ENCODE measurements at places on chromosomes 3 and 15.

DNA sequence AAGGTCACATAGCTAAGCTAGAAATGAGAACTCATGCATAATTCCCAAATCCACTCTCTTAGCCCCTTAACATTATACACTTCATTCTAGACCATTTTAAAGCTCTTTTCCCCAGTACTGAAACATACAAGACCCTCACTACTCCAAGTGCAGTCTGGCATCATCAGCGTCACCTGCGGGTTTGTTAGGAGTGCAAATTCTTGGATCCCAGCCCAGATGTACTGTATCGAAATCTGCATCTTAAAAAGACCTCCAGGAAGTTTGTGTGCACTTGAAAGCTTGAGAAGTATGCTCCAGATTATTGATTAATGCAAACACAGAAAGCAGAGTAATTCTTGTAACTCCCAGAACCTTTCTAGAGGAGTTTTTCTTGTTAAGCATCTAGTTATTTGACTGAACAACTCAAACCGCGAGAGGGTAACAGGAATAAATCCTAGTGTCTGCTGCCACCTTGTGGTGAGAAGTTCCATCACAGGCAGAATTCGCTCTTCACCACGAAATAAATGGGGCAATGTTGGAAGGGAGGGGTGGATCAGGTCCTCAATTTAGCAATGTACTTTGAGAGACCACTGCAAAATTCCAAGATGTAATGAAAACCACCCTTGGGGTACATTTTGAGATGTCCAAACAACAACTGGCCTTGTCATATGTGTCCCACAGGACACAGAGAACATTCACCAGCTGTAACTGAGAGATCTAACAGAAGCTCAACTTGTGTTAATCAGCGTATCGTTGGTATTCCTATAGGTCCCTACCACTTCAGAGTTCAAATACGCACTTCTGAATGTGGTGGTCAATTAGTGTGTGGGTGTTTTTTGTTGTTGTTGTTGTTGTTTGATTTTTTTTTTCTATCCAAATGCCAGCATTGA, 583 bp upstream of the C3orf49 start:
- DNase-seq, result peak; percentile 46

DNA sequence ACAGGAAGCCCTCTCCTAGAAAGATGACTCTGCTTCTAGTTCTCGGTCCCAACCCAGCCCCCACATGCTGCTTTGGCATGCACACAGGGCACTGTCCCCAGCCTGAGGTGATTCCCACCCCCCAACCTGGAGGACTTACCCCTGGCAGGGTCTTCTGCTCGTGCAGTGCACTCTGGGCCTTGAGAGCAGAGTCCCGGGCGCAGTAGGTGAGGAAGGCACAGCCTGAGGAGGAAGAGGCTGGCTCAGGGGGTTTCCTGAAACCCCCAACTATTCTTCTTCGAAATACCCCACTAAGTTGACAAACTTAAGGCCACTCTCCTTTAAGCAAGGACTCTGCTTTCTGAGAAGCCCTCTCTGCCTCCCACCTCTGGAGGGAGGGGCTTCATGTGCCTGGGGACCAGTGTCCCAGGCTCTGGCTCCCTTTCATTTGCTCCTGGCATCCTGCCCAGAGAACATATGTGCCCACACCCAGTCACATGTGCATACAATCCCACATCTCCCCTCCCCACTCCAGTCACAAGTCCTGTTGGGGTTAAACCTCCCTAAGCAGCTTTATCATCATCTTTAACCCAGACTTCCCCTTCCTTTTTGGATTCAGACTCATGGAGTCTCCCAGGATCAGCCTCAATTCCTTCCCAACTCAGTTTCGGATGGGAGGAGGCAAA, 4.1 kb downstream of the CELF6 start:
- DNase-seq, result peak; percentile 87

DNA sequence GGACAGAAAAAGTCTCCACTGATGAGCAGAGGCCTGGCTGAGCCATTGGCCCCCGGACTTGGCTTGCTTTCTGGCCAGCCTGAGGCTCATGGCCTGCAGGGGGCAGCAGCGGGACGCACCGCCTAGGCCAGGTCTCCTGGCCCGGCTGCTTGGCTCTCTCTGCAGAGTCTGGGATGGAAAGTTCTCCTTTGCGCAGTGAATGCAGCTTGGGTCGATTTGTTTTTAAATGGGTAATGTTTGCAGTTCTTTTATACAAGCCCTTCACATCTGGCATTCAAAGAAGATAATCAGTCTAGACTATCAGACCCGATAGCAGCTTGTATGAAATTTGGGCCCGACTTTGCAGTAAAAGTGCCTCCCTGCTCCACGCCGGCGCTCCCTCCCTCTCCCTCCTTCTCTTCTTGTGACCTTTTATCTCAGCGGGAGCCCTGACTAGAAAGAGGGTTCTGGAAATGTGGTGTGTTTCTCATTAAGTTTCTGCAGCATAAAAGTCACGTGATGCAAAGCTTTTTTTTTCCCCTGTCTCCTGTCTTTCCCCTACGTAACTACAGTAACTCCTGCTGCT, 59.9 kb downstream of the ZNF621 start:
- DNase-seq, result peak; percentile 76

DNA sequence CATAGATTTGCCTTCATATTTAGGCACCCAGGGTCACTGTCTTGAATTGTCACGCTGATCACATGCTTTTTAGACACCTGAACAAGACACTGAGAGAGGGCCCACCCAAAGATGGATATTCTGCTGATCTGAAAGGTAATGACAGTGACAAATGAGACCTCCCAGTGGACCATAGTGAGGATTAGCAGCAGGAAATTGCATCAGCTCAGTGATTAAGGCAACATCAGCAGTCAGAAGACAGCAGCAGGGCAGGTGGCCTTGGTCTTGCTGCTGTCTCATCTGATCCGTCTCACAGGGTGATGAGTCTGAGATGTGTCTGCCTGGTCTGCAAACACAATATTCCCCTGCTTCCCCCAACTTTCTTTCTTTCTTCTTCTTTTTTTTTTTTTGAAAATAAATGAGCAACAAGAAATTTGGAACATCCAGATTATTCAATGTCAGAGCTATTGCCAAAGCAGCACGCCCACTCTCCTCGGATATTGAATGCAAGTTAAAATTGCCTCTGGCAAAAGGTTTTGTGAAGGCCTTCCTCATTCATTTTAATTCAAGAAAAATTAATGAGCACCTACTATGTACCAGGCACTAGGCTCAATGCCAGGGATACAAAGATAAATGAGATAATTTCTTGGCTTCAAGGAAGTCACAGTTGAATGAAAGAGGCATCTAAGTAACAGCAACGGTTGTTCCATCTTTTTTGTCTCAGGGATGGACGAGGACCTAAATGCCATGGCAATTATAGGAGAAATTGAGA, 14.1 kb downstream of the OTOL1 start:
- peak; percentile 47 for DNase-seq

DNA sequence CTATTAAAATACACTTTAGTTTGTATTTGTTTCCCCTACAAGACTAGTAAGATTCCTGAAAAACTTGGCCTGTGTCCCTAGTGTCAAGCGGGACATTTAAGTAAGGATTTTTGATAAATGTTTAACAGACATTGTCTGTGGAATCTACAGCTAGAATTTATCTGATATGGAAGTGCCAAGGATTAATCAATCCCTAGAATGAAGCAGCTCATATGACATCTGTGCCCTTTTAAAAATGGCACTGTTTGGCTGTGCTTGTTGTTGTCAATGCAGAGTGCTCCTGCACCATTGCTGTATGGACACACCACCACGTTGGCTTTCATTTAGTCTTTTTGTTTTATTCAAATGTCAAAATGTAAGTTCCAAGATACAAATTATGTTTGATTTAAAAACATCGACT, 14.3 kb upstream of the PDCD7 start:
- no peak for DNase-seq

- no peak for DNase-seq
Measured at GRCh38 chr3:16103472-16103871, 71.0 kb upstream of the GALNT15 start.

DNA sequence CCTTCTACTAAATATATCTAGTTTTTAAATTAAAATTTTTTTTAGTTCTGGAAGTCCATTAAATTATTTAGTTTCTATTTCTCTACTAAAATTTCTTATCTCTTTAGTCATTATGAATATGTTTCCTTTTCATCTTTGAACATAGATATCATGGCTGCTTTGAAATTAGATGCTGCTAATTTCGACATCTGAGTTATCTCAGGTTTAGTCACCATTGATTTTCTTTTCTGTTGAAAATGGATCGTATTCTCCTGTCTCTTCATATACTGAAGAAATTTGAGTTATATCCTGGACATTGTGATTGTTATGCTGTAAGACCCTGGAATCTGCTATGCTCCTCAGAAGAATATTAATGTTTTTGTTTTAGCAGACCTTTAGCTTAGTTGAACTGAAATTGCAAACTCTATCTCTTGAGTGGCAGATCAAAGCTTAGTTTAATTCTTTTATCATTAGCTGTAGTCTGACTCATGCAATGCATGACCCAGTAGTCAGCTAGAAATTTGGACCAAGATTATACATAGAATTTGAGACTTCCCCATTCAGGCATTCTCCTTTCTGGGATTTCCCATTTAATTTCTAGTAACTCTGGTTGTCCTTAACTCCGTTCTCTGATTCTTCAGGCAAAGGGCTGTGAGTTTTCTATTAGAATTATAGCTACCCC, 439.8 kb upstream of the IL12A start:
- no peak for DNase-seq

- peak; percentile 43 for DNase-seq
Measured at GRCh38 chr15:74428442-74428787, 5.3 kb downstream of the SEMA7A start.

DNA sequence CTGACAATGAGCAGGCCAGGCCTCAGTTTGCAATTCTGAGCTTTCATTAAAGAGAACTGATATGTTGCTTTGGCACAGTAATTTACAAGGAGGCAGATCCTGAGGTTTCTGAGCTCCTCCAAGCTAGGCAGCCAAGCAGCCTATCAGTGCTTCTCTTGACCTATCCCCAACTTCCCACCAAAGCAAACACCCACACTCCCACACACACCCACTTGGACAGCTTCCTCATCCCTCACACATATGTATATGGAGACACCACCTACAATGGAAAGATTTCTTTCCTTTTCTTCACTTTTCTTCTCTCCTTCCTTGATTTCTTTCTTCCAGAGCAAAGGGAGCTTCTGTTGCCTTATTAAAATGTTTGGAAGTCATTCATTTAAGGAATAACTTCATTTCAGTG, 217.0 kb downstream of the NLGN1 start:
- no peak for DNase-seq

DNA sequence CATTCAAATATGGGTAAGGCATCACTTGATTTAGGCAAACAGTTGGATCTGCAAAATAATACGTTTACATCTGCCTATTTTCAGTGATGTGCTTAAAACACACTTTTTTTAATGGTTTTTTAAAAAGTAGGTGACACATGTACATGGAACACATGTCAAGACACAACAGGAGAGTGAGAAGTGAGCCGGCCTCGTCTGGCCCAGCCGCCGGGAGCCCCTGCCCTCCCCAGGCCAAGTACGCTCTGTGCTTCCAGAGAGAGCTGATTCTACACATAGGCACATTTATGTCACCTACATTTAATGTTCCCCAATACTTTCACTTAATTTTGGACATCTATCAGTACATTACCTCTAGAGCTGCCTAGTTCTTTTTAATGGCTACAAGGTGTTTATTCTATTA, 3.8 kb downstream of the TM2D3 start:
- no peak for DNase-seq

- DNase-seq, result peak; percentile 28
Measured at GRCh38 chr3:61358364-61358763, 107.1 kb upstream of the FHIT start.

- DNase-seq, result no peak
Measured at GRCh38 chr3:108024146-108024850, 66.5 kb downstream of the CD47 start.

GRCh38 chr15:90004671-90005070, 3.5 kb downstream of the ZNF710 start:
- no peak for DNase-seq

DNA sequence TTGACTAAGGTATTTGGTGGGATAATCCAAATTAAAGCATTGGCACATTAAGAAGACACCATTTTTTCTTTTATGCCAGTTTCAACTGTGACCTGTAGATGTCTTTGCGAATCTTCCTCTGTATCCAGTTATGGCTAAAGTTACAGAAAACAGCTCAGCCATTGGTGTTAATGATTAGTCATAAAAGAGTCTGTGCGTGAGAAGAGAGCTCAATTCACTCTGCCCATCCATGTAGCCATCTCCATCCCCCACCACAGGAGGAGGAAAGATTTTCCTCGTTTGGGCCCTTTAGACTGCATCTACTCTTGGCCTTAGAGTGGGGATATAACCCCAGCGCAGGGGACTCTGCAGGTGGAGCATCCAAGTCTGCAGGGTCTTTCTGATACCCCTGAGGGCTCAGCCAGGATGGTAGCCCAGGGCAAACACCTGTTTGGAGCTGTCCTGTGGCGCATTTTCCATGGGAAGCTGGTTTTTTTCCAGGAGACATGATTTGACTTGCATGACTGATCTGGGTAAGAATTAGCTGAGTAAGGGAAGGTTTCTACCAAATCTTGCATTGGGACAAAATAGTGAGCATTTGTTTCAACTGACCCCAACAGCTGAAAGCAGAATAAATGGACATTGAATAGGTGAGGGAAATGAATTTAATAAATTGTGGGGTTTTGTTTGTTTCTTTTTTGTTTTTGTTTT, 29.5 kb downstream of the NANOGP8 start:
- DNase-seq, result no peak

- no peak for DNase-seq
Measured at GRCh38 chr15:39852250-39852649, 67.8 kb downstream of the GPR176 start.

DNA sequence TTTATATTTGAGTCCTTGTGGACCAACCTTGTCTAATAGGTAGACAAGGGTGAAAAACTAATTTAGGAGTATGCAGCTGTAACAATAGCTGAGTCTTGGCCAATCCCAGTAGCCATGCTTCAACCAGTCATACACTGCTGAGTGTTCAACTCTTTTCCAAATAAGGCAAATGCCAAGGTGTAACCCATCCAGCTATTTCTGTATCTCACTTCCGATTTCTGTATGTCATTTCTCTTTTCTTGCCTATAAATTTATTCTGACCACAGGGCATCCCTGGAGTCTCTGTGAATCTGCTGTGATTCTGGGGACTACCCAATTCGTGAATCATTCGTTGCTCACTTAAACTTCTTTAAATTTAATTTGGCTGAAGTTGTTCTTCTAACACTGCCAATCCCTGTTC, 93.2 kb downstream of the MAGI1 start:
- DNase-seq, result no peak

- DNase-seq, result no peak
Measured at GRCh38 chr3:21839592-21839991, 88.6 kb upstream of the ZNF385D start.

DNA sequence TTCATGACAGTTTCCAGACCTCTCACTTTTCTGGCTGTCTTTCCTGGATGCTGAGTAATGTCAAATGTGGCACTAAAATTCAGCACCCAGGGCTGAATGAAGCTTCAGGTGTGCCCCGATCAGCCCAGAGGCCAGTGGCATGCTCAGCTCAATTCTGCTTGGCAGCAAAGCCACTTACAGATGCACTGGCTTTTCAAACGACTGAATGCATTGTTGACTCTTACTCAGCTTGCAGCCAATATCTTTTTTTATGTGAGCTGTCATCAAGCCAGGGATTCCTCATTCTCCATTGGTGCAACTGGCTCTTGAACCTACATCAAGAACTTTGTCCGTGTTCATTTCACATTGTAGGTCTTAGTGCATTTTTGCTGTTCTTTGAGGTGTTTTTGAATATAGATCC, 60.7 kb downstream of the ZDHHC19 start:
- DNase-seq, result no peak

GRCh38 chr3:39900462-39901002, 91.1 kb downstream of the MYRIP start:
- no peak for DNase-seq

GRCh38 chr15:80804970-80805495, 25.9 kb downstream of the CEMIP start:
- DNase-seq, result no peak
